CD4-positive, CD25-positive, alpha-beta regulatory T cell (primary cell): ENCODE measurements at places on chromosomes 2 and 18.

DNA sequence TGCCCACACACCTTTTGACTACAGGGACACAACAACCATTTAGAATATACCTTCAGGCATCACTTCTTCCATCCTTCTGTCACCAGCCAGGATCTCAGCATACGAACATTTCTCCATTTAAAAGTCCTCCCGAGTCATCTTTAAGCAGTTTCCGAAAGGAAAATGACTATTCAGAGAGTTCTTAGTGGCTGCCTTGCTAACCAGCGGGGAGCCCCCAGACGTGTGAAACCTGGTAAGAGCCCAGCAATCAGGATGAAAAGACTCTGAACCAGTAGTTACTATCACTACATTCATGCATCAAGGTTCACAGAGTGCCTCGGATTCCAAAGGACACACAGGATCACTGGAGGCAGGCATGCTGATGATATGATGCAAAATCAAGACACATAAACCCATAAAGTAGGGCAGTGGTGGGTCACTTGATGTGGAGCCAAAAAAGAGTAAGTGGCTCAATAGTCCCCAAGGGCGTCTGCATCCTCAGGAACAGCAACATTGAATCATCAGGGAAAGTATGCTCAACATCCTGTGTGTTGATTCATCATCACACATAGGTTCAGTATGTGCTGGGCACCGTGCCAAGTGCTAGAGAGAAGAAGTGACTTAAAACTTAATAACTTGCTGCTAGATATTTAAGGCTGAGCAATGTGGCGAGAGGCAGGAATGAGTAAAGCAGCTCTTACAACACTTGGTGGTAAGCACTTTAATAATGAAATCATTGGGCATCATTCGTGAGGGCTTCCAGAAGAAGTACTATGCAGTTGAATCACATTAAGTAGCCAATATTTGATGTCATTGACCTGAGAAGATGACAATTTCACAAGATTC is 4.4 kb downstream of the CCL20 start:
- H3K36me3 ChIP-seq, result no peaks in the 10 kb centered on the region
- peak overlapping the region; percentile 47 for H3K4me3 ChIP-seq
- no peaks in the 10 kb centered on the region for H3K27me3 ChIP-seq
- H3K4me1 ChIP-seq, result peaks cover 8% of the 10 kb centered on the region
- DNase-seq, result peak; percentile 65
- H3K27ac ChIP-seq, result peak overlapping the region; percentile 39

DNA sequence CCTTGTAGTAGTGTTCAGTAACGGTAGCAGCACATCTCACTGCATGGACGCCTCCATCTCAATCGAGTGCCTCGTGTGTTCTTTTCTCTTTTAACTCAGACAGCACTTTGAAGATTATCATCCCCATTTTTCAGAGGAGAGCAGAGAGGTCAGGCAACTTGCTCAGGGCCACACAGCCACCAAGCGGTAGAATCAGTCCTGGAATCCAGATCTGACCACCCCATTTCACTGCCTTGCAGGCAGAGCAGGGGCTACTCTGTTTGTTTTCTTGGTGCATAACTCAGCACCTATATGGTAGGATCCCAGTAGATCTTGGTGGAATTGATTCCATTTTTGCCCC is 129.5 kb downstream of the SMAD7 start:
- H3K36me3 ChIP-seq, result no peaks in the 10 kb centered on the region
- no peaks in the 10 kb centered on the region for H3K4me1 ChIP-seq
- H3K27ac ChIP-seq, result no peak overlapping the region
- no peak for DNase-seq
- no peaks in the 10 kb centered on the region for H3K27me3 ChIP-seq

- no peak for DNase-seq
- H3K27me3 ChIP-seq, result no peaks in the 10 kb centered on the region
- H3K4me3 ChIP-seq, result peak overlapping the region; percentile 57
- H3K4me1 ChIP-seq, result peaks cover 34% of the 10 kb centered on the region
- peak overlapping the region; percentile 77 for H3K27ac ChIP-seq
Observed at GRCh38 chr2:38653715-38654527, 12.0 kb upstream of the GALM start.

DNA sequence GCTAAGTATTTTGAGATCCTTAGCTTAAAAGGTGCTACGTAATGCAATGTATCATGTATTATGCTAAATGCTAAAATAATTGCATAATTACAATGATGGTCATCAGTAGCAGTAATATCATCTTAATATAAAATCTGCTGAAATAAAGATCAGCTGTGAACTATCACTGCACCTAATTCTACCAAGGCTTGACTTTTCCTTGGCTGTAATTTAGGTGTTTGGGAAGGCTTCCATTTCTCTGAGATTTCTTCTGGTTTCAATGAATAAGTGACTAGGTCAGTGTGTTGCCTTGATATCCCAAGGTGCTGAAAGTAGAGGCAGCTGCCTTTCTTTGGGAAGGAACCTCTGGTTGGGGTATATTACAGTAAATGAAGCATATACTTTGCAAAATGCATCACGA is 376.1 kb downstream of the STK39 start:
- H3K4me1 ChIP-seq, result no peaks in the 10 kb centered on the region
- H3K4me3 ChIP-seq, result no peak overlapping the region
- H3K27me3 ChIP-seq, result no peaks in the 10 kb centered on the region
- H3K36me3 ChIP-seq, result no peaks in the 10 kb centered on the region
- no peak overlapping the region for H3K27ac ChIP-seq

DNA sequence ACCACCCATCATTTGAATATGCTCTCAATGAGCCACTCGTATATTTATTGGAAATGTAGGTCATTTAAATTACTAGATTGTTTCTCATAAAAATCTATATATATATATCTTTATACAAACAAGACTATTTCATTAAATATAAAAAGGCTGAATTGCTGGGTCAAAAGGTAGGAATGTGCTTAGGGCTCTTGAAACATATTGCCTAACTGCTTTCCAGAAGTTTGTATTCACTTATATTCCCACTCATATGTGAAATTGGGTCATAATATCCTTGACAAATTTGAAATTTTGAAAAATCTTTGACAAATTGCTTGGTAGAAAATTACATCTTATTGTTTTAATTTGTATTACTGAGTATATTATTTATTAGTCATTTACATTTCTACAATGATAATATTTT is 999.8 kb upstream of the CDH2 start:
- H3K36me3 ChIP-seq, result no peaks in the 10 kb centered on the region
- no peak overlapping the region for H3K4me3 ChIP-seq
- no peaks in the 10 kb centered on the region for H3K27me3 ChIP-seq
- no peak overlapping the region for H3K27ac ChIP-seq

GRCh38 chr2:150620855-150621254 is 133.4 kb upstream of the RND3 start:
- no peak overlapping the region for H3K27ac ChIP-seq
- no peaks in the 10 kb centered on the region for H3K27me3 ChIP-seq
- H3K36me3 ChIP-seq, result no peaks in the 10 kb centered on the region
- H3K4me3 ChIP-seq, result no peak overlapping the region
